OCI-M1 (cell line): ENCODE measurements at places on chromosomes 2 and 18.

DNA sequence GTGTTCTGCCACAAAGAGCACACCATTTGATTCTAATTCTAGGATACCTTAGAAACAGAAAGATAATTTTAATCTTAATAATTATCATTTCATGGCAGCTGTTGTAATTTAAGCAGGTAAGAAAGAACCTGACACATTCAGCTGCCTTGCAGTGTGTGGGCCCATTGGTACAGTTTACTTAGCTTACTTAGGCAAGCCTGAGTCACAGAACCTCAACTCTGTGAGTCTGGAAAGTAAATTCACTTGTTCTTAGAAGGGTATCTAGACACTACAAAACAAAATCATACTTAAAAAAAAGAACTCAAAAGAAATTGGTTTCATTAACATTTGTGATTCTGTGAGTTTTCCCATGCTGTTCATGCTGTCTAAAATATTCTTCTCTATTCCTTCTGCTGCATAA lies 956.3 kb upstream of the SLC39A10 start:
- DNase-seq: no peak

DNA sequence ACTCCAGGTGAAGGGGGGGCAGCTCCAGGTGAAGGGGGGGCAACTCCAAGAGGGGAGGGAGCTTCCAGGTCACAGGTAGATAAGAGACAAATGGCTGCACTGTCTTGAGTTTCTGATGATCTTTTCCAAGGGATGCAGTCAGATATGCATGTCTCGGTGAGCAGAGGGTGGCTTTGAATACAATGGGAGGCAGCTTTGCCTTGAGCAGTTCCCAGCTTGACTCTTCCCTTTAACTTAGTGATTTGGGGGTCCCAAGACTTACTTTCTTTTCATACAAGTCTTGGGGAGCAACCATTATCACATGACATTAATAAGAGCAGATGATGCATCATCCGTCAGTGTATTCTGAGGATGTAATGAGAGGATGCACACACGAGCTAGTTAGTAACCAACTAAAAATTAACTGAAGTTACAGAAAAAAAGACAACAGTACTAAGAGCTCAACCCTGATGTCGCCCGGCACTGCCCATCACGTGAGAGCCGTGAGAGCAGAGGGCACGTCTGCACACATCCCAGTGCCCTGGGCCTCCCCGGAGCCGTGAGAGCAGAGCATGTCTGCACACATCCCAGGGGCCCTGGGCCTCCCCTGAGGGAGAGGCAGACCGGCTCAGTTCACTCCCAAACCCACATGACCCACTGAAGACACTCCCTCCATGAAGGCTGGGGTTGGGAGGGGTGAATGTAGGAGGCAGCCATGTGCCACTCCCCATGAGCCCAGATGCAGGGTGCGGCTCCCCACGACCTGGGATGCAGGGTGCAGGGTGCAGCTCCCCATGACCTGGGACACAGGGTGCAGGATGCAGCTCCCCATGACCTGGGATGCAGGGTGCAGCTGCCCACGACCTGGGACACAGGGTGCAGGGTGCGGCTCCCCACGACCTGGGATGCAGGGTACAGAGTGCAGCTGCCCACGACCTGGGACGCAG lies 39.4 kb downstream of the PXDN start:
- DNase-seq: no peak

DNA sequence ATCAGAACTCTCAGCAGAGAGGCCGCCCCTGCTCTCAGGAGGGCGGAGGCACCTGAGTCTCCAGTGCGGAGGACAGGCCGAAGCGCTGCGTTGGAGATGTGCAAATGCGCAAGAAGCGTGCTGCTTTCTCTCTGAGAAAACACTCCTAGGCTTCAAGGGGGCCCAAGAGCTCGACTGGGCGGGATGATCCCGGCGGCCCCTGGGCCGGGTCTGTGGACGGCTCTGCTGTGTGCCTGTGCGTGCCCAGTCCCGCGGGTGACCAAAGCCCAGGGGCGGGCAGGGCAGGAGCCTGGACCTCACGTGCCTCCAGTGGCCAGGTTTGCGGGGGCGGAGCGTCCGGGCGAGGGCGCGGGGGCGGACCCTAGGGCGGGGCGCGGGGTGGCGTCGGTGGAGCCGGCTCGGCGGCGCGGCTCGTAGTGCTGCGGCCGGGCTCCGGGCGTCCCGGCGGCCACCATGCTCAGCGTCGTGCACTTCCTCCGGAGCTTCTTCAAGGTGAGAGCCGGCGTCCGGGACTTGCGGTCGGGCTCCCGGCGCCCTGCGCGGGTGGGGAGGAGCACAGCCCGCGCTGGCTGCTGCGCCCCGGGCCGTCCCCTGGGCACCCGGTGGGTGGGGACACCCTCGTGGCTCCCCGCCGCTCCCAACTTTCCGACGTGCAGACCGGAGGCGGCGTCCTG lies at the start of gene ARHGEF4:
Gene ARHGEF4 (plus strand): TSS at position 414 of the 674 bp plus-strand sequence. CDS start 40 bp downstream, at position 454.
- DNase-seq: no peak

- DNase-seq: peak; percentile 57
These were observed 879 bp upstream of the EPAS1 start for GRCh38 chr2:46296216-46296839.

GRCh38 chr18:47172476-47172875 lies 3.7 kb downstream of the IER3IP1 start:
- DNase-seq: no peak

GRCh38 chr2:171878481-171878993 lies 15.5 kb downstream of the SLC25A12 start:
- peak; percentile 88 for DNase-seq

GRCh38 chr2:86223140-86223926 lies 24.1 kb downstream of the MRPL35 start:
- no peak for DNase-seq

- no peak for DNase-seq
These were observed 35.1 kb downstream of the SLC30A6 start for GRCh38 chr2:32200814-32201213.

- no peak for DNase-seq
These were observed 55.8 kb downstream of the PLEKHA3 start for GRCh38 chr2:178536037-178536436.
